Kidney (tissue), 22 donors: ENCODE measurements at places on chromosomes 11 and 22.

- no peaks in the 10 kb centered on the region for H3K36me3 ChIP-seq
- H3K4me3 ChIP-seq, result no peak overlapping the region
- no peak overlapping the region for H3K27ac ChIP-seq
- no peak for DNase-seq
- no peaks in the 10 kb centered on the region for H3K27me3 ChIP-seq
- no peaks in the 10 kb centered on the region for H3K4me1 ChIP-seq
These were observed 91.4 kb upstream of the SYN3 start for GRCh38 chr22:33149611-33150010.

GRCh38 chr11:111589886-111590499, 12.3 kb upstream of the SIK2 start:
- H3K4me1 ChIP-seq, result no peaks in the 10 kb centered on the region
- no peak overlapping the region for H3K27ac ChIP-seq
- DNase-seq, result no peak
- H3K27me3 ChIP-seq, result no peaks in the 10 kb centered on the region

GRCh38 chr11:96311120-96311568, 31.9 kb downstream of the MAML2 start:
- no peaks in the 10 kb centered on the region for H3K27me3 ChIP-seq
- H3K4me3 ChIP-seq, result no peak overlapping the region
- peaks cover 32% of the 10 kb centered on the region for H3K4me1 ChIP-seq
- DNase-seq, result peak; percentile 60

- H3K4me3 ChIP-seq, result no peak overlapping the region
- DNase-seq, result no peak
- peaks cover 5% of the 10 kb centered on the region for H3K27me3 ChIP-seq
These were observed 56.4 kb downstream of the CYTH4 start for GRCh38 chr22:37338539-37339246.

DNA sequence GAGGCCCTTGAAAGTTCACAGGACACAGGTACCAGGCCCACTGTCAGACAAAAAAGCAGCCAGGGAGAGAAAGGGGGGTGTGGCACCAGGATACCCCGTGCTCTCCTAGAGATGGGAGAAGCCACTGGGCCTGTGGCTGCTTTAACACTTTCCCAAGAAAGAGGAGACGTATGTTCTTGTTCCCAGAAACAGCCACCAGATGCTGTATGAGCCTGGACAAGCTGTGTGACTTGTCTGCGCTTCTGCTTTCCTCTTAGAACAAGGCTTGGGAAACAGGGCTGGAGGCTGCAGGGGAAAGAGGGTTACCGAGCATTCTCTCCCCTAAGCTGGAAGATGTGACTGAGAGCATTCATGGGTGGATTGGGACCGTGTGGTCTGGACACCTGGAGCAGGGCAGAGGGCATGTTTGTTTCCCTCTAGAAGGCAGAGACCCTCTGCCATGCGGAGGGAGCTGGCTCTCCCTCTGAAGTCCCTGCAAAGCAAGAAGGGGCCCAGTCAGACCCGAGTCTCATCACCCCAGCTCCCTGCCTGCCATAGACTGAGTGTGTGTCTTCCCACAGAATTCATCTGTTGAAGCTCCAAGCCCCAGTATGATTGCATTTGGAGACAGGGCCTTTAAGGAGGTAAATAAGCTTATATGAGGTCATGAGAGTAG, 74.1 kb downstream of the TRIM29 start:
- no peak overlapping the region for H3K27ac ChIP-seq
- no peaks in the 10 kb centered on the region for H3K27me3 ChIP-seq
- H3K4me1 ChIP-seq, result no peaks in the 10 kb centered on the region
- DNase-seq, result no peak
- H3K36me3 ChIP-seq, result no peaks in the 10 kb centered on the region
- no peak overlapping the region for H3K4me3 ChIP-seq

DNA sequence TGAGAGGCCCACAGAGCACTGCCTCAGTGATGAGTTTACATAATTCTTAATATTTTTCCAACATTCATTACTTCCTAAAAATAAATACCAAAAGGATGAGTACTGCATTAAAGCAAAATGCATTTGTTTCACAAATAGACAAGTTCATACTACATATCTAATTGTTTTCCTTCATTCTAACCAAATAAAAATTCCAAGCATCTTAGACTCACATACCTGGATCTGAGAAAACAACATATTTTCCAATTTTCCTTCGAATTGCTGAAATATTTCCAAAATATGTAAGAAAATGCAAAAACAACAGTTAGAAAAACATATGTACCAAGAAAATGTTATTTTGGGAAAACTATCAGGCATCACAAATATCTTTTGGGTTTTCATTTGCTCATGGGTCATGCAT, 127.9 kb upstream of the CEP126 start:
- no peak overlapping the region for H3K4me3 ChIP-seq
- H3K36me3 ChIP-seq, result no peaks in the 10 kb centered on the region
- no peaks in the 10 kb centered on the region for H3K27me3 ChIP-seq
- H3K27ac ChIP-seq, result no peak overlapping the region
- no peak for DNase-seq

- H3K36me3 ChIP-seq, result no peaks in the 10 kb centered on the region
- H3K4me1 ChIP-seq, result no peaks in the 10 kb centered on the region
- H3K4me3 ChIP-seq, result no peak overlapping the region
- no peak overlapping the region for H3K27ac ChIP-seq
These were observed 189.7 kb upstream of the TMEM45B start for GRCh38 chr11:129625930-129626329.

- no peak overlapping the region for H3K4me3 ChIP-seq
- no peaks in the 10 kb centered on the region for H3K27me3 ChIP-seq
- no peak overlapping the region for H3K27ac ChIP-seq
- no peaks in the 10 kb centered on the region for H3K36me3 ChIP-seq
- peaks cover 9% of the 10 kb centered on the region for H3K4me1 ChIP-seq
These were observed 1.3 kb upstream of the HDAC10 start for GRCh38 chr22:50252082-50253045.

- H3K4me3 ChIP-seq, result no peak overlapping the region
- H3K27ac ChIP-seq, result no peak overlapping the region
- H3K36me3 ChIP-seq, result no peaks in the 10 kb centered on the region
- H3K4me1 ChIP-seq, result no peaks in the 10 kb centered on the region
These were observed 58.1 kb upstream of the FAM181B start for GRCh38 chr11:82791779-82792178.
